Left hindlimb (tissue), 1 donor: ENCODE measurements at places on chromosomes 6 and 20.

- DNase-seq: no peak
These were observed 54.2 kb downstream of the KLHL31 start for GRCh38 chr6:53611342-53611741.

DNA sequence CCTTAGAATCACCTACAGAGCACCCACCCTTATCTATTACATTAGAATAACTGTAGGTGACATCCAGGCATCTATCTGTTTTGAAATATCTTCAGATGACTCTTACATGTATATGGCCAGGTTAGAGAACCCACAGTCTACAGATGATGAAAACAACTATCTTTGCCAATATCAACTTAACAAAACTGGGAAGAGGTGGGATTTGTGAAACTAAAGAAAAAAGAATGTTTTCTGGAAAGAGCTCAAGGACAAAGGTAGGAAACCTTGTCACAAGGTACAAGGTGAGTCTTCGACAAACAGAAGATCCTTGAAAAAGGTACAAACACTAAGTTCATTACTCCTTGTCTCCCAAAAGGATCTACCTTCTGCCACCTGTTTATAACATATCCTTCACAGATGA lies 47.0 kb upstream of the DST start:
- no peak for DNase-seq

DNA sequence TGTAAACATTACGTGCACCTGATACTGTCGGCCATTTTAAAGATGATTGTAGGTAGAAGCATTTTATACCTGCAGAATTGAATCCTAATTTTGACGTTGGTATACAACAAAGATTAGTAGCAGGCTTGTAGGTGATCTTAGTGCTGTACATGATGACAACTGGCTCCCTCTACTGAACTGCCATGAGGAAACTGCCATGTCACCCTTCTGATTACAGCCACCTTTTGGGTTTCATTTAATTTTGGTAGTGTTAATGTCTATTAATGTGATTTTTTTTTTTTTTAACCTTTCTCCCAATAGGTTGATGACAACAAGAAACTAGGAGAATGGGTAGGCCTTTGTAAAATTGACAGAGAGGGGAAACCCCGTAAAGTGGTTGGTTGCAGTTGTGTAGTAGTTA lies 2.3 kb downstream of the RPS12 start:
- DNase-seq: no peak

DNA sequence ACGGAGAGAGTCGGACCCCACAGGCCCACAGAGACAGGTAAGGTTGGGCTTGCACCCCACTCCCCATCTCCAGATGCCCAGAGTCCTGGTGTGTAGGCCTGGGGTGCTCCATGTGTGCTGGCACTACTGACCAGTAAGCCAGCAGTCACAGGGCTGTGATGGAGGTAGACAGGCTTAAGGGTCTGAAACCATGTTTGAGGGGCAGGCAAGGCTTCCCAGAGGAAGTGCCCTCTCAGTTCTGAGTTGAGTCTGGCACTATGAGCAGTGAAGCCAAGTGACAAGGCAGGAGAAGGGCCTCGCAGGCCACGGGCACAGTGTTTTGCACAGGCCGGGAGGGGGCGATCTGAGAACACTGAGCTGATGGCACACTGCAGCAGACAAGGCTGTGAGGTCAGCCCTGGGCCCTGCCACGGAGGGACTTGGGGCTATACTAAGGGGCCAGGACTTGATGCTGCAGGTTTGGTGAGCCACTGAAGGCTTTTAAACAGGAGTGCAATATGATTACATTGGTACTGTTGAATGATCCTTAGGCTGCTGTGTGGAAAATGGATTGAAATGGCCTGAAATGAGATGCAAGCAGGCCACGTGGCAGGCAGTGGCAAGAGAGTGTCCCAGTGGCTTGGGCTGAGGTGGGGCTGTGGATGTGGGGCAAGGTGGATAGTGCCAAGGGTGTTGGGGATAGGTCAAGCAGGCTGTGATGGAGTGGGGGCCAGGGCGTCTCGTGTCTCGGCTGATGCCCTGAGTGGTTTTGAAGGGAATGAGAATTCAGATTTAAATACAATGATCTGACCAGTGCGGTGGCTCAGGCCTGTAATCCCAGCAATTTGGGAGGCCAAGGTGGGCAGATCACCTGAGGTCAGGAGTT lies 20.3 kb downstream of the TTBK1 start:
- DNase-seq: peak; percentile 77

DNA sequence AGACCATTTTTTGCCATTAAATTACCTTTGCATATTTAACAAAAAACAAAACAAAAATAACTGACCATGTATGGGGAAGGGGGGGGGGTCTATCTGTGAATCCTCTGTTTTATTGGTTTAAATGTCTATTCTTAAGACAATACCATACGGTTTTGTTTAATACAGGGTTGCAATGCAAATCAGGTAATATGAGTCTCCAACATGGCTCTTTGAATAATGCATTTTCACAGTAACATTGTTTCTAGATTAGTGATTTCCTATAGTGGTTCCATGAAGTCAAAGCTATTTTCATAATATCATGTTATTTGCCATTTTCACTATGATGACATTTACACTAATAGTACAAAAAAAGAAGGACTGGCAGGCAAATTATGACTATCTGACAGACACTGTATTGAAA lies 64.7 kb upstream of the LYRM2 start:
- no peak for DNase-seq

GRCh38 chr6:166942393-166943168 lies 13.8 kb downstream of the RNASET2 start:
- DNase-seq: no peak

DNA sequence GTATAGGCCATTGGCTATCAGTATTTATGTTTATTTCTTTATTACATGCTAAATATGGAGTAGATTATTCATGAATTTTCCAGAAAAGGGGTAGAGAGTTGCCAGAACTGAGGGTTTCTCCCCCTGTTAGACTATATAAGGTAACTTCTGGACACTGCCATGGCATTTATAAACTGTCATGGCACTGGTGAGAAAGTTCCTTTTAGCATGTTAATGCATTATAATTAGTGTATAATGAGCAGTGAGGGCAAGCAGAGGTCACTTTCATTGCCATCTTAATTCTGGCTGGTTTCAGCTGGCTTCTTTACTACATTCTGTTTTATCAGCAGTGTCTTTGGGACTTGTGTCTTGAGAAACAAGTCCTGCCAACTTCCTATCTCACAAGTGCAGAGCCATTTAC lies 220.0 kb upstream of the CNR1 start:
- DNase-seq: no peak

DNA sequence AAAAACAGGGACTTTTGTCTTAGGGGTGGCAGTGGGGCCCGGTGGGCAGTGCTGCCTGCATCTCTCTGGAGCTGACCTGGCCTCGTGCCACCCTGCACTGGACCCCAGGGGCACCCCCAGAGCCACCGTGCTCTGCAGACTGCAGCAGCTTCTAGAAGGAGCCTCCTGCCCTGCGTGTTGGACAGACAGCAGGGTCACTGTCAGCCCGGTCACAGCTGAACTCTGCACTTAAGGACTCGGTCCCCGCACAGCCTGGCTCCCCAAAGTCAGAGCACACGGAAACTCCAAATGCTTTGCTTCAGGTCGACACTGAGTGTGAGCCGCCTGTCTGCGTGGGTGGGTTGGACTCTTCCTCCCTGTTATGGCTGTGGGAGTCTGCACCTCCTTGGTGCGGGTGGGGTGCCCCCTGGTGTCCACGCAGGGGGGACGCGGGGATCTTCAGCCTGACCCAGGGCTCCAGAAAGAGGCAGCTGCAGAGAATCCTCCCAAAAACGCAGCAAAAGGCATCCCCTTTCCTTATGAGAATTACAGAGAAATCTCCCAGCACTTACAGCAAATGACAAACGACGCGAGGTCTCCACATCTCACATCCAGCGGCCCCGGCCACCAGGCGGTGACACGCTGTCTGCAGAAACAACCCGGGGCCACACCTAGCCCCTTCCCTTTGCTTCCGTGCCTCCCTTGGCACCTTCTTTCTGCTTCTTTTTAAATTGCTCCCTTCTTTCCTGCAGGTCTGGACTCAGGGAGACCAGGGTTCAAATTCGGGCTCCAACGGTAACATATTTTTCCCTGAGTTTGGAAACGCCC lies 36.3 kb upstream of the DACT2 start:
- peak; percentile 78 for DNase-seq

- DNase-seq: peak; percentile 46
These were observed 99.4 kb downstream of the BFSP1 start for GRCh38 chr20:17431621-17432364.

DNA sequence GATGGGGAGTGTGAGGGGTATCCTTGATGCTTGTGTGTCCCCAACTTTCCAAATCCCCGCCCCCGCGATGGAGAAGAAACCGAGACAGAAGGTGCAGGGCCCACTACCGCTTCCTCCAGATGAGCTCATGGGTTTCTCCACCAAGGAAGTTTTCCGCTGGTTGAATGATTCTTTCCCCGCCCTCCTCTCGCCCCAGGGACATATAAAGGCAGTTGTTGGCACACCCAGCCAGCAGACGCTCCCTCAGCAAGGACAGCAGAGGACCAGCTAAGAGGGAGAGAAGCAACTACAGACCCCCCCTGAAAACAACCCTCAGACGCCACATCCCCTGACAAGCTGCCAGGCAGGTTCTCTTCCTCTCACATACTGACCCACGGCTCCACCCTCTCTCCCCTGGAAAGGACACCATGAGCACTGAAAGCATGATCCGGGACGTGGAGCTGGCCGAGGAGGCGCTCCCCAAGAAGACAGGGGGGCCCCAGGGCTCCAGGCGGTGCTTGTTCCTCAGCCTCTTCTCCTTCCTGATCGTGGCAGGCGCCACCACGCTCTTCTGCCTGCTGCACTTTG lies at the start of gene TNF:
TSS of gene TNF (plus strand) at position 231 of the 567 bp plus-strand sequence. CDS start at position 408, 177 bp downstream.
- DNase-seq: no peak

- no peak for DNase-seq
These were observed 10.4 kb downstream of the TMEM14C start for GRCh38 chr6:10733151-10733715.

DNA sequence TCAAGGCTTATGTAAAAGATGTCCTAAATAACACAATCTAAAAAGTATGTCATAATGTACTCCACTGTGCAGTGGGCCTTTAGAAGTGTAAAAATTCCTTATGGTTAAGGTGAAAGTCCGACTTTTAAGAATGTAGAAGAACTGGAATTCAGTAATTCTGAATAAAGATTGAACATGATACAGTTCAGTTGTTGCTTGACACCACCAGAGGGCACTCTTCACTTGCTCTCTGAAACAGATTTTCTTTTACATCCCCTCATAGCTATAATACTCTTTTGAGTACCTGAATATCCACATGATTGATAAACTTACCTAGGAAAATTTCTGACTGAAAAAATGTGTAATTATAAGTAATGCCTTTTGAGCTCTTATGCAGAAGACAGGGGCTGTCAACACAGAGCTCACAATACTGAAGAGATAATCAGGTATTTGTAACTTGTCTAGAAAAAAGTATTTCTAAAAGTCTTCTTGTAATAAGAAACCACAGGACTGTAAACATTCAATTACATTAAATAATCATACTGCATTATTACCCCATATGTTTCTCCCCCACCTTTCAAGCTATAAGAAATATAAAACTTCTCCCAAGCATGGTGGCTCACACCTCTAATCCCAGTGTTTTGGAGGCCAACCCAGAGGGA lies 92.1 kb downstream of the POPDC3 start:
- DNase-seq: no peak

- no peak for DNase-seq
These were observed 172.7 kb upstream of the NOX3 start for GRCh38 chr6:155628306-155628705.

GRCh38 chr20:32534661-32535240 lies 50.4 kb downstream of the NOL4L start:
- DNase-seq: no peak

GRCh38 chr20:645318-646106 lies 7.5 kb downstream of the SRXN1 start:
- DNase-seq: peak; percentile 84

- DNase-seq: peak; percentile 81
These were observed 405 bp downstream of the RNF146 start for GRCh38 chr6:127266892-127267645.

- DNase-seq: peak; percentile 43
These were observed 702 bp downstream of the ETV7 start for GRCh38 chr6:36386495-36387439.

DNA sequence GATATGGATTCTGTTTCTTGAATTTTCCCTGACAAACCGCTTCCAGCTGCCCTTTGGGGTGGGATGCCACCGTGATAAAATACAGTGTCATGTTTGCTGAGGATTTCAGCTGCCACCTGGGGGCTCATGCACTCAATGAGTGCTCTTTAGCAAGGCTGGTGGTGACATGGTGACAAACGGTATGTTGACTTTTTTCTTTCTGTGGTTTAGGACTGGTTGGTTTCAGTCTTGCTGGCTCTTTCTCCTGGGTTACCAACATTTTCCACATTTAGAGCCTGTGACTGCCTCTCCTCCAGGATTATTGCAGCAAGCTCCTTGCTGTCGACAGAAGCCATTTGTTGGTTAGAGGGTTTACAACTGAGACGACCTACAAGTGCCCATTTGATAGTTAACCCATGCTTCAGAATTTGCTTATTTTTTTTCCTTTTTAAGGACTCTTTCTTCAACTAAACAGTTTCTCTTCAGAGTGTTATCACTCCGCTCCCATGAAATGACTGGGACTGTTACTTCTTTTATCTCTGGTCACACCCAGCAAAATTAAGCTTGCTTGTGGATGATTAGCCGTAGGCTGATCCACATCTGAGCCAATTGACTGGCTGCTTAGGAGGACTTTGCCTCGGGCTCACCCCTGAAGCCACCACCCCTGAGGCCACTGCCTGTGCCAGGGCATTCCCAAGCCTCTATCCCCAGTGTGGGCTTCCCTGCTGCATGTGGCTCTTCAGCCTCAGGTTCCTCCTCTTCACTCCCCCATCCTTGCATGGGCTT lies 48.4 kb upstream of the CDYL start:
- DNase-seq: no peak

DNA sequence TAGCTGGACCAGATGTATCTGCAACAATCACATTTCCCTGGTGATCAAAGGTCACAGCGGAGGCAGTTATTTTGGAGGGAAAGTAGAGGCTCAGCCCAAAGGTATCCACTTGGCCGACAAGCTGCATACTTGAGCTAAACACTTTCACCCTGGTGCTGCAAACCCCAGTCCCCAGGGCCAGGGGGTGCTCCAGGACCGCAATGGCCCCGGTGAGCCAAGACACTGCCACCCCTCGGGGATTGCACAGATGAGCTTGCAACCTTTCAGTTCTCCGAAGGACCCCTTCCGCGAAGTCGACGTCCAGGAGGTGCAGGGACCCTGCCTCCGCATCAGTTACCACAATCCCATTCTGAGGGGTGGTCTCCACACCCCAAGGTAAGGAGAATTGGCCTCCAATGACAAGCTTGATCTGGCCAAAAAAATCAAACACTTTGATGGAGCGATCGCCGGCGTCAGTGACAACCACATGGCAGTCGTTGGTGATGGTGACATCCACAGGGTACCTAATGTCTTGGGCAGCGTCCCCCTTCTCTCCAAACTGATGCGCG lies 823 bp downstream of the NHLRC1 start:
- DNase-seq: no peak

DNA sequence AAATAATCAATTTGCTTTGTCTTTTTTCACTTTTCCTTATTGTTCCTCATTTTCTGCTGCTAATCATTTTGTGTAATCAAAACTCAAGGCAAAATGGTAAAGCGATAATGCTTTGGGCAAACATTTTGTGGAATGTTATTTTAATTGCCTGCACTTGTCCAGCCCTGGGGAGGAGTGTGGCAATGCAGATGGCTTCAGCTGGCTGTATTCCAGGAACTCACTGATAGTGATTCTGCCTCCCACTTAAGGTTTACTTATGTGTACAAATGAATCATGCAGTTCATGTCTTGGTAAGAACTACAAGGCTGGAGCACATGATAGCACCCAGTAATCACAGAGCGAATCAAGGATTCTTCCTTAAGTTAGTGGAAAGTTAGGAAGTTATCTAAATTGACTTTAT lies 107.8 kb downstream of the COL19A1 start:
- no peak for DNase-seq

GRCh38 chr6:83221276-83221675 lies 28.1 kb downstream of the RWDD2A start:
- DNase-seq: no peak
